ENCODE measurements at places on chromosomes 12 and 14. TPM values are rescaled to one million over a fixed set of nuclear protein-coding genes. Genes with fewer than 3 reads are reported as not detected.

Gene B4GALNT3
- 0.69 TPM for total RNA-seq

Gene PDZRN4
- total RNA-seq, result 0.05 TPM

Gene SDS
- 2.1 TPM for total RNA-seq

Gene CCDC196
- total RNA-seq, result not detected

Gene PLEKHD1
- total RNA-seq, result 0.02 TPM

Gene CHGA
- total RNA-seq, result 1.7 TPM

Gene RNU7-1
- total RNA-seq, result not detected

Gene KCNK10
- not detected for total RNA-seq

Gene ENTPD5
- total RNA-seq, result 6.9 TPM

Gene CIROP
- total RNA-seq, result not detected

Gene FAM181A
- not detected for total RNA-seq

Gene KLHDC2
- total RNA-seq, result 35.6 TPM

Gene RNASE9
- total RNA-seq, result not detected

Gene TDRD9
- total RNA-seq, result 0.25 TPM

Gene PLA2G1B
- total RNA-seq, result not detected

Gene ASCL1
- not detected for total RNA-seq

Gene MYF5
- total RNA-seq, result not detected

Gene TMEM63C
- total RNA-seq, result 5.4 TPM

Gene CIDEB
- total RNA-seq, result 0.22 TPM

Gene PTHLH
- total RNA-seq, result 13.2 TPM

Gene ART4
- total RNA-seq, result not detected

Gene SLC10A1
- not detected for total RNA-seq

Gene FOXN4
- 0.03 TPM for total RNA-seq

Gene CLEC1A
- not detected for total RNA-seq

Gene RPL41
- total RNA-seq, result 5,970 TPM

Gene SMIM41
- total RNA-seq, result not detected

Gene RNASE2
- total RNA-seq, result not detected

Gene KIAA0586
- 5.0 TPM for total RNA-seq

Gene NTS
- 56.8 TPM for total RNA-seq

Gene CPNE6
- not detected for total RNA-seq

Gene MMAB
- 26.8 TPM for total RNA-seq

Gene NTF3
- total RNA-seq, result not detected

Gene PTCSC3
- total RNA-seq, result not detected

Gene AGAP2
- 0.12 TPM for total RNA-seq

Gene HOXC6
- 4.4 TPM for total RNA-seq

Gene EML5
- 0.40 TPM for total RNA-seq

Gene KLRB1
- not detected for total RNA-seq

Gene IL22
- total RNA-seq, result not detected

Gene DPF3
- 0.13 TPM for total RNA-seq

Gene FAM161B
- total RNA-seq, result 1.6 TPM

Gene MRPL51
- total RNA-seq, result 322 TPM

Gene RPL10L
- not detected for total RNA-seq

All from A549 treated with Hydrocortisone at 1 μM for 4 hours (cell line).